ENCODE measurements at places on chromosomes 1 and 21.

DNA sequence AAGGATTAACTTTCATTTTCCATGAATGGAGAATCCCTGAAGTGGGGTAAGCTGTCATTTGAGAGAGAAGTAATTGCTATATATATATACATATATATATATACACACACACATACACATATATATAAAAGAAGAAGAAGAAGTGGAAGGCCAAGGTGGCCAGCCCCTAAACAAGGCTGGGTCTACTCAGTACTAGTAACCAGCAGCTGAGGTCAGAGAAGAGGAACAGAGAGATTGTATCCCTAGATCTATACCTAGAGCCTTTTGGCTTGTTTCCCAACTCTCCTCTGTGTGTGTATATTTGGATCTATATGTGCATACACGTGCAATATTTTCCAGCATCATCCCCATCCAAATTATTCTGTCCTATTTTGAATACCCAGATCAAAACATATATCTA, 5.2 kb downstream of the TNFSF4 start:
- DNase-seq, result no peak

DNA sequence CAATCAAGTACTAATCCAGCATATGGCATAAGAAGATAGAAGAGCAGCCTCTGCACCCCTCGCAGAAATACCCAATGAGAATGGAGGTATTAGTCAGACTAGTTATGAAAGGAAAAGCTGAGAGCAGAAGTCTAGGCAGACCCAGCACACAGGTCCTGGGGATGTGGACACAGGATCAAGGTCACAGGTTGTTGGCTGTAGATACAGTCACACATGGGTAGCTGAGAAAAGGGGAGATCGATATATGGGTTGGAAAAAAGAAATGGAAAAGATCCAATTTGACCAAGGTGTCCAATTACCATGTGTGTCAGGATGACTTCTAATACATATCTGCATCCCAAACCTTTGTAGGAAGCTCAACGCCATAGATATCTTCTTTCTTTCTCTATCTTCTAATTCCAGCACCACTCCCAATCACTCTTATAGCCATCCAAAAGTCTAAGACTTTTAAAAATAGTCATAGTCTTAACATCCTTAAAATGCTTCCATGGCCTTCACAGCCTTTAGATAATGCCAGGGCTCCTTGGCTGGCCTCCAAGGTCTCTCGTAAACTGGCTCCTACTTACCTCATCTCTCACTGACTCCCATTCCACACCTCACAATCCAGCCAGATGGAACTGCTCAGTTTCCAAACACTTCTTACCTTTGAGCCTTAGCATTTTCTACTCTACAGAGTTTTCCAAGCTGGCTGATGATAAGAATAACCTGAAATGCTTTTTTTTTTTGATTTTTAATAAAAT, 8.3 kb upstream of the ZC3H11B start:
- DNase-seq, result no peak

- DNase-seq, result peak; percentile 48
These were observed 107.0 kb downstream of the RHOU start for GRCh38 chr1:228842094-228842775.

DNA sequence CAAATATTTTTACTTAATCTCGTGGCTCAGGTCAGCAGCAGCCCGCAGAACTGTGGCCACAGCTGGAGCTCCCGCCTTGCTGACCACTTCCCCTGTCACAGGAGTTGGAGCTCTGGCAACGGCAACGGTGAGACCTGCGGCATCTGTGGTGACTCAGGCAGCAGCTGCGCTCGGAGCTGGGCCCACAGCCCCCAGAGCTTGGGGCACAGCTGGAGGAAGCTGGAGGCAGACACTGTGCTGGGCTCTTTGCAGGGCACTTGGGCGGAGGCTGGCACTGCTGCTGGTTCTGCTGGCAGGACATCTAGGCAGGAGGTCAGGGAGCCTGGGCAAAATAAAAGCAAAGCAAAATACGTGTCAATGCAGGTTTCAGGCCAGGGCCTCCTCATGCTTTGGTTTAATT, at the start of gene LCE3A:
Gene LCE3A (minus strand): TSS at position 301 of the 400 bp plus-strand sequence. CDS start 0 bp downstream, at position 301.
- DNase-seq, result no peak

- peak; percentile 24 for DNase-seq
These were observed at the start of gene ABCG1 for GRCh38 chr21:42218836-42219605. Gene ABCG1, plus strand, starts transcription at chr21:42219140. Its CDS starts 123 bp downstream, at chr21:42219263.

DNA sequence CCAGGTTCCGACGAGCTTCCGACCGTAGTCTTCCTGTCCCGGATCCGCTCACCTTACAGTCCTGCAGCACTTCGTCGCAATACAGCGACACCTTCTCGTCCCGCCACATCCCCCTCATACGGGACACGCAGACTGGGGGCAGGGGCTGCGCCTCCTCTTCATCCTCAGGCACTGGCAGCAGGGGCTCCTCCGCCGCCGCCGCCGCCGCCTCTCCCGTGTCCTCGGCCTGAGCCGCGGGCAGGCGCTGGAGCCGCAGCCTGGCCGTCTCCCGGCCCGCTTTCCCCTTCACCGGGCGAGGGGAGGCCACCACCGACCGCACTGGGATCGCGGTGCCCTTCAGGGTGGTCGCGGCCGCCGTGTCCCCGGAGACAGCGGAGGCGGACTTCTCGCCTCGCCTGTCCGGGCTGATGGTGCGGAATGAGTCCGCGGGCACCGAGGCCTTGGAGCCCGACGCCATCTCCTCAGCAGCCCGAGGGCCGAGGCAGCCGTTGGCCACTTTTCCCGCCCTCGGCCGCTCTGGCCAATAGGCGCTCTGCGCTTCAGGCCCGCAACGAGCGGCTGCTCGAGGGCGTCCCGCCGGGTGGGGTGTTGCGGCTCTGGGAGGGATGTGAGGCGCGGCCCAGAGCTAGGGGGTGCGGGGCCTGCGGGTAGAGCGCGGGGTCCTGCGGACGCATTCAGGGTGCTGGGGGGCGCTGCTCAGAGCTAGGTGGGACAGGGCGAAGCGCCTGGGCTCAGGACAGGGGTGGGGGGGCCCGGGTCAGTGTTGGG, at the start of gene SHCBP1L:
Gene SHCBP1L (minus strand): TSS at position 490 of the 768 bp plus-strand sequence. CDS start 33 bp downstream, at position 457.
- DNase-seq, result no peak

- DNase-seq, result no peak
These were observed at the start of gene PYHIN1 for GRCh38 chr1:158931055-158931737. Gene PYHIN1, plus strand, starts transcription at chr1:158931552. Its CDS starts 5,359 bp downstream, at chr1:158936911.

- DNase-seq, result peak; percentile 10
These were observed 5.1 kb upstream of the SSR2 start for GRCh38 chr1:156025876-156026275.
